H9 (cell line): ENCODE measurements at places on chromosomes 5 and 9. TPM values are rescaled to one million over a fixed set of nuclear protein-coding genes. Genes with fewer than 3 reads are reported as not detected.

GRCh38 chr9:14424983-14425382 is 111.0 kb upstream of the NFIB start:
- DNase-seq, result no peak

DNA sequence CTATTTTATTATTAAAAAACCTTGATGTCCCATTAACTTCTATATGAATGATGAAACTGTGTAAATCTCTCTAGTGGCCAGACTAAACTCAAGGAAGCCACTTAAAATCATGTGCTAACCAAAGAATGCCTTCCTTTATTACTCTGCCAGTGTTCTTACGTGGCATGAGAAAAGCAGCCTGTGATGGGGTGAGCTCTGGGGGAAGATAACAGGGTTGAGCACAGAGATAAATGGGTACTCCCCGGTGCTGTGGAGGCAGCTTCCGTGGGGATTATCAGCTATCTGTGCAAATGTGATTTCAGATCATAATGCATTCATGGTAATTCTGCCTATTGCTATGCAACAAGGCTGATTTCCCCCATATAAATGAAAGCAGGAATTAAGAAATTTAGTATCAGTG is 181.3 kb downstream of the CAVIN4 start:
- DNase-seq, result no peak

GRCh38 chr9:136327304-136327974 is at the start of gene GPSM1:
Gene GPSM1 (plus strand): TSS chr9:136327539. CDS start chr9:136327696, 157 bp downstream.
- DNase-seq, result no peak

DNA sequence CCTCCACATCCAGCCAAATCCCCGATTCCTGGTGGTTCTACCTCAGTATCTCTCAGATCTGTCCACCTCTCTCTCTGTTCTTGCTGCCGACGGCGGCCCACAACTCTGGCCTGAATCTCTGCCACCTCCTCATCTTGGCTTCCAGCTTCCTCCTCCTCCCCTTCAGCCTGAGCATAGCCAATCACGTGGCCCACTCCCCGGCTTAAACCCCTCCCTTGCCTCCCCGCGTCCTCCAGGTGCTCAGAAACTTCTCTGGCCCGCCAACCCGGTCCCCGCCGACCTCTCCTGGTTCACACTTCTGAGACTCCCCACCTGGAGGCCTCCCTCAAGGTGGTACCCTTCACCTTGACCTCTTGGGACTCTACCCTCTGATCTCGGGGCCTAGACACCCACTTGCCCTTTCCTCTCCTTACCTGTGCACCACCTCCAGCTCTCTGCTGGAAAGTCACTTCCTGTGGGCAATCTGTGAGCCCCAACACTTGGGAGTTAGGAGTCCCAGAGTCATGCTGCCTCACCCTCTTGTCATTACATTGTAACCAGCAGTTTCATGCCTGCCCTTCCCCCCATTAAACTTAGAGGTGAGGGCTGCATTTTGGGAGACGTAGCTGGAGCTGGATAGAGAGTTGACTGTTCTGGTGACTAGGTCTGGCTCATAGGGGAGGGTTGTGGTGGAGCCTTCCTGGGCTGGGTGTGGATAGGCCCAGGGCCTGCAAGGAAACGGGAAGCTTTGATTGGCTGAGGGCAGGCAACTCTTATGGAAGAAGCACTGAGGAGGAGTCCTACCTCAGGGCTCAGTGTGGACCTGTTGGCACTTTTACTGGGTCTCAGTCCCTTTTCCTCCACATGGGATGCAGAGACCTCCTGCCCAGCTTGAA is 4.5 kb upstream of the SET start:
- DNase-seq, result peak; percentile 87

GRCh38 chr9:99264070-99264680 is 42.1 kb downstream of the SEC61B start:
- DNase-seq, result peak; percentile 44

DNA sequence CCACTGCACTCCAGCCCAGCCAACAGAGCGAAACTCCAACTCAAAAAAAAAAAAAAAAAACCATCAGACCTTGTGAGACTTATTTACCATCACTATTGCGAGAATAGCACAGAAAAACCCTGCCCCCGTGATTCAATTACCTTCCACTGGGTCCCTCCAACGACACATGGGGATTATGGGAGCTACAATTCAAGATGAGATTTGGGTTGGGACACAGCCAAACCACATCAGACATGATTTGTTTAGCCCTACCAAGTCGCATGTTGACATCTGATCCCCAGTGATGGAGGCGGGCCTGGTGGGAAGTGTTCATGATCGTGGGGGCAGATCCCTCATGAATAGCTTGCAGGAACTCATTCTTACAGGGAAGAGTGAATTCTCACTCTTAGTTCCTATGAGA is 26.6 kb downstream of the MYO10 start:
- no peak for DNase-seq

DNA sequence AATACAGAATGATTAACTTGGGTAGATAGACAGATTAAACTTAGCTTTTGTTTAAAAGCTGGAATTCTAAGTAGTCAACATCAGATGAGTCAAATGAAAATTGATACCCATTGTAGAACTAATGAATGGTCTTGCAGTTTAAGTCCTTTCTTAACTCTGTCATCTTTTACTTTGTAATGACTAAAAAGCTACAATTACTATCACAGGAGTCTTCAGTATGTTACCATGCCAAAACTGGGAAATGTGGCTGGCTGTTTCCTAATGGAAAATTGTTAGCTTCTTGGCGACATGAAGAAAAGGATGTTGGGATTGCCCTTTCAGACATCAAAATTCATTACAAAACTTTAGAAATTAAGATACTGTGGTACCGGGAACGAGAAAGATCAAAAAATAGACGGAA is 20.2 kb upstream of the ANXA1 start:
- DNase-seq, result no peak

DNA sequence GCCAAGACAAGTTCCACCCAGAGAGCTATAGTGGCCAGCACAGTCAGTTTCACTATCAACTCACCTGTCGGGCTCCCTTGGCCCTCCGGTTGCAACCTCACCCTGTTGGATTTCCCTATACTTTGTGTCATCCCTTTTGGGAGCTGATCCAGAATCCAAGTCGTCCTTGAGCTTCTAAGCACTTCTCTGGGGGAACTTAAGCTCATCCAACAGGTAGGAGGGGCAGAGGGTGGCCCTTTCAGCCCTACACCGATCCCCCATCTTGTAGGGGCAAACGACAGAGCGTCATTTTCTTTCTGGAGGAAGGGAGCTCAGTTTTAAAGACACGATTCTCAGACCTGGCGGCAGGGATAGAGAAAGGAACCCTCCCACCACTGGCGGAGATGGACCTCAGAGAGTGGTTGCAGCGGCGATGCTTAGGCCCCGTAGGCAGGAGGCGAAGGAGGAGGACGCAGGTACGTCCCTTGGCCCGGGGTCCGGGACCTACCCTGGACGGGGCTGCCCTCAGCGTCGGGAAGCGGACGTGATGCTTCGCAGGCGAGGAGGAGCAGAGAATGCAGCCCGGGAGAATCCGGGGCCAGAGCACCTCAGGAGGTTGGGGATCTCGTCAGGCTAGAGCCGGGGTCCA is 519 bp downstream of the ZER1 start:
- no peak for DNase-seq

DNA sequence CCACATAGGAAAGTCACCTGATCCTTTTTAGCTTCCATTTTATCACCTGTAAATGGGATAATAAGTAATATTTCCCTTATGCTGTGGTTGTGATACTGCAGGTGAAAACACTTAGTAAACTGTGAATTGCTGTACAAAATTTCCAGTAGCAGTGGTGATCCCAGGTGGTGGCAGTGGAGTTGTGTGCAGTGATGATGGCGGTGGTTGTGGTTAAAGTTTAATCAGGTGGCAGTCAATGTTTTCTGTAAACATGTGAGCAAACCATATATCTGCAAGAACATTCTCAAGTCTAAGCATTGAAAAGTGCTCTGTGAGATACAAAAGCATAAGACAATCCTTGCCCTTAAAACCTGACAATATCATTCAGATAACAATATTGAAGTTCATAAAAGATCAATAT is 480.2 kb downstream of the RASEF start:
- DNase-seq, result no peak

GRCh38 chr5:154850255-154851062 is at the start of gene FAXDC2:
Gene FAXDC2 (minus strand): TSS chr5:154850603. CDS start chr5:154838178, 12,425 bp downstream.
- DNase-seq, result peak; percentile 81

GRCh38 chr5:68134669-68135313 is 80.8 kb upstream of the PIK3R1 start:
- no peak for DNase-seq

- DNase-seq, result no peak
Measured at GRCh38 chr5:175765858-175766257, 105.5 kb upstream of the CPLX2 start.

GRCh38 chr9:79104951-79105350 is 466.8 kb upstream of the TLE4 start:
- no peak for DNase-seq

The KDM3B gene
- 77.8 and 89.2 TPM in 2 replicates for total RNA-seq

The TMEM215 gene
- 0.28 and 0.33 TPM in 2 replicates for total RNA-seq

The GKAP1 gene
- 5.4 and 6.2 TPM in 2 replicates for total RNA-seq

The MARCHF3 gene
- total RNA-seq, result 17.7 and 23.1 TPM in 2 replicates

The FAM169A gene
- 63.1 and 67.7 TPM in 2 replicates for total RNA-seq

The RGS7BP gene
- total RNA-seq, result 0.31 and 0.33 TPM in 2 replicates

The ZNF883 gene
- total RNA-seq, result 10.7 and 13.2 TPM in 2 replicates

The ITK gene
- 0.22 TPM in 2 replicates for total RNA-seq
